ENCODE measurements at places on chromosomes 2 and 18. TPM values are rescaled to one million over a fixed set of nuclear protein-coding genes. Genes with fewer than 3 reads are reported as not detected.
A peak's percentile ranks its signal among the peaks of the same experiment; 100 is the strongest.

- ATAC-seq = no peak
Observed at GRCh38 chr2:23007631-23008235, 377.2 kb upstream of the KLHL29 start.

The PPP1R1C gene
- total RNA-seq = not detected

The TRABD2A gene
- 0.65 TPM for total RNA-seq

The RPE gene
- 28.4 TPM for total RNA-seq

DNA sequence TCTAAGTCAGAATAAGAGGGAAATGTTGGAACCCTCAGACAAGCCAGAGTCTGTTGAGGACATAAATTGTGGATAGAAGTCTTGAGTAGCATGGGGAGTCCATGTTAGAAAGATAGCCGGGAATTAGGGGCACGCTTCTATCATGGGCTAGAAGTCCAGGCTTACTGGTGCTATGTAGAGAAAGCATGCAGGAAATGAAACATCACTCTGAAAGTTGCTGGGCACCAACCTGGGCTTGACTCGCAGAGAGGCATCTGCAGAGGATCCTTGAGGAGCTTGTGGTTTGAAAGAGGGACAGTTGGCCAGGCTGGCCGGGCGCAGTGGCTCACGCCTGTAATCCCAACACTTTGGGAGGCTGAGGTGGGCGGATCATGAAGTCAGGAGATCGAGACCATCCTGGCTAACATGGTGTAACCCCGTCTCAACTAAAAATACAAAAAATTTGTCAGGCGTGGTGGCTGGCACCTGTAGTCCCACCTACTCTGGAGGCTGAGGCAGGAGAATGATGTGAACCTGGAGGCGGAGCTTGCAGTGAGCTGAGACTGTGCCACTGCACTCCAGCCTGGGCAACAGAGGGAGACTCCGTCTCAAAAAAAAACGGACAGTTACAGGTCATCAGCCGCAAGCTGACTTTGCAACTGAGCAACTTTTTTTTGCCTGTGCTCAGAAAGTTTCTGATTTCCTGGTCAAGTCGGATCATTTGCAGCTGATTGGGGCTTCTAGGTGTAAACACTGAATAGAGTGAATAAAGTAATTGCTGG is 24.9 kb downstream of the CERS6 start:
- no peak for ATAC-seq

DNA sequence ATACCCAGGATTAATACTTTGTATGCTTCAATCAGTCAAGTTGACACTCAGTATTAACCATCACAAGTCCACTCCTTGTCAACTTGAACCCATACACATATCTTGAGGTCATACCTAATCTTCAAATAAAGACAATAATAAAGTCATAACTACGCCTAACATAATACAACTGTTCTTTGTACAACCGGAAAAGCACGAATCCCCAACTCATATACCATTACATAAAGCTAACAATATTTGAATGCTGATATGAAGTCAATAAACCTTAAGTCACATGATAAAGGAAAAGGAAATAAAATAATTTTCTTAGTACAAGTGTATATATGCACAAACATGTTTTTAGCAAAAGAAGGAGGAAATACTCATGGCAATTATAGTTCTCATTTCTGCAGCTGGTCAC is 770.6 kb upstream of the GYPC start:
- ATAC-seq = no peak

The RAB17 gene
- total RNA-seq = 0.14 TPM

The CXCR1 gene
- 0.85 TPM for total RNA-seq

GRCh38 chr2:103879101-103879500 is 974.8 kb upstream of the POU3F3 start:
- ATAC-seq = no peak

- ATAC-seq = peak; percentile 87
Observed at GRCh38 chr18:11688972-11689668, at the start of gene GNAL. GNAL (plus strand) TSS chr18:11689264; CDS start chr18:11689564, 300 bp downstream.

- ATAC-seq = peak; percentile 72
Observed at GRCh38 chr18:657311-658000, at the start of gene TYMS. TYMS (plus strand) TSS chr18:657653; CDS start chr18:657743, 90 bp downstream.

GRCh38 chr2:263774-264492 is at the start of gene SH3YL1:
SH3YL1 (minus strand) TSS chr2:264032; CDS start chr2:263984, 48 bp downstream.
- peak; percentile 56 for ATAC-seq

The AFF3 gene
- 26.2 TPM for total RNA-seq

DNA sequence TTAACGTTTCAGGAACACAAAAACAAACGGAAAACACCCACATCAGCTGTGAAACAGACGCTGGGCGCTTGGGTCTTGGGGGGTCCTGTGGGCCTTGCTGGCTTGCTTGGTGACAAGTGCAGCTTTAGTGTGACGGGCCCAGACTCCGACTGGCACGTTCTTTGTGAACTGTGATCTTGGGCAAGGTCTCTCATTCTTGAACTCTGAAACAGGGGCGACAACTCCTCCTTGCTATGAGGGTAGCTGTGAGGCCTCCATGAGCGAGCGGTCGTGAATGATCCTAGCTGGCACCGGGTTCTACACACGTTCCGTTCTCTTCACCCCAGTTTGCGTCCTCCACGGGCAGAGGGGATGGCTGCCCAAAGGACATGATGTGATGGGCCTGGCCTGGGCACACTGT is 8.7 kb upstream of the COLEC11 start:
- ATAC-seq = no peak

GRCh38 chr18:58338961-58339592 is 289.8 kb downstream of the ALPK2 start:
- peak; percentile 37 for ATAC-seq

The CGREF1 gene
- total RNA-seq = 10.8 TPM

GRCh38 chr2:110657724-110658305 is 20.0 kb downstream of the BUB1 start:
- ATAC-seq = no peak

The PIAS2 gene
- 38.8 TPM for total RNA-seq

DNA sequence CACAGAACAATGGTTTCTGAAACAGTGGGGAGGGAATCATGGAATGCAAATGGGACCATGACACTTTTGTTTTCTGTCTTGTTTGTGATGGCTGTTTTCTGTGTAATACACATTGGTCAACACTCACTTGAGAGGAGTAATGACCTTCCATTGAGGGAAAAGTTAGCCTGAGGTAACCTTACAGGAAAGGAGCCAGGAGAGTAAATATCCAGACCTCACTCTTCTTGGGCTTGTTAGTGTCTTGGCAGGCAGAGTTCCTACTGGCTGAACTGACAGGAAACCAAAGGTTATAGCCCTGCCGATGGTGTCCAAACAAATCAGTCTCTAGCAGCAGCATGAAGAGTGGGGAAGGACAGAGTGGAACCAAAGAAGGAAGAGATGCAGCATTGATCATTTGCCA is 17.2 kb upstream of the RPRM start:
- no peak for ATAC-seq

GRCh38 chr2:61529944-61530735 is 8.0 kb downstream of the XPO1 start:
- no peak for ATAC-seq

The PPP4R1 gene
- 51.6 TPM for total RNA-seq

GRCh38 chr2:234514873-234515638 is 18.2 kb upstream of the ARL4C start:
- ATAC-seq = no peak

DNA sequence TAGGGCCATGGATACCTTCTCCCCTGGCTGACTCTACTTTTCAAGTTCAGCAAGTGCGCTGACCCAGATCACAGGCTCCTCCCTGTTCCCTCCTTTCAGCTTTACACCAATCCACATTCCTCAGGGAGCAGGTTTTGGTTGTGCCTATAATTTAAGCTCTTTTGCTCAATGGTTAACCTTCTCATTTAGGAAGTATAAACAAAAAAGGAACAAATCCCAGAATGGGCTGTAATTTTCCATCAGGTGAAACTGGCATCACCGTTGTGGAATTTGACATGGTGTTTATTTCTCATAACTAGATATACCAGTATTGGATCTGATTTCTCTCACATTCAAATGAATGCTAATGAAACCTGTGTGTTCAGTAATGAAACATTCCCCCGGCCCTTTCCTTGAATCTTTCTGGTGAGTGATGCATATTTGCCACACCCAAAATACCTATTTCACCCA is 13.6 kb downstream of the STRN start:
- no peak for ATAC-seq

DNA sequence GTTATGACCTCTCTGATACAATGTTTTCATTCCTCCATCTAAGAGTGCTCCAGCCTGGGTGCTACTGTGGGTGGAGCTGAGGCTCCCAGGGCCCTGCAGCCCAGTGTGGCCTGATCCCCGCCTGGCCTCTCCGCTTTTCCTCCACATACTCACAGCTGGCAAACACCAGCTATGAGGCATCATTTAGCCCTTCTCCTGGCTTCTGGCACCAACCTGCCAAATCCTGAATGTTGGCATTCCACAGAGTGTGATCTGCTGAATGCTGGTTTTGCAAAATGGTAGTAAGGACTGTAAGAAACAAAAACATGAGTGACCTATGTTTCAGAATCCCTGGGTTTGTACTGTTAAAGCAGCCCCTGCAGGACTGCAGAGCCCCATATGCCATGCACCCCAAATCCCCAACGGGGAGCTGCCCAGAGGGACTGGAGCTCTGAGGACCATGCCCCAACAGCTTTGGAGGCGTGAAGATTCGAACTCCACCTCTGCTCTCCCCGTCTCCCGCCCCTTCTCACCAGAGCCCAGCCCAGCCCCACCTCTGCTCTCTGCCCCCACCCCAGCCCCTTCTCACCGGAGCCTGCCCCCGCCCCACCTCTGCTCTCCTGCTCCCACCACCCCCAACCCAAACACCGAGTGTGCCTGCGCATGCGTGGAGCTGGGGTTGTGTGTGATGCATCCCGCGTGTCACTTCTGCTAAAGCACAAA is 4.2 kb downstream of the SLC66A2 start:
- no peak for ATAC-seq

GRCh38 chr2:88131999-88132368 is 4.1 kb upstream of the FABP1 start:
- ATAC-seq = no peak

GRCh38 chr2:11808016-11808400 is 61.6 kb downstream of the LPIN1 start:
- no peak for ATAC-seq

The LYPD6B gene
- total RNA-seq = not detected

- no peak for ATAC-seq
Observed at GRCh38 chr2:120005834-120006521, 6.9 kb upstream of the EPB41L5 start.

DNA sequence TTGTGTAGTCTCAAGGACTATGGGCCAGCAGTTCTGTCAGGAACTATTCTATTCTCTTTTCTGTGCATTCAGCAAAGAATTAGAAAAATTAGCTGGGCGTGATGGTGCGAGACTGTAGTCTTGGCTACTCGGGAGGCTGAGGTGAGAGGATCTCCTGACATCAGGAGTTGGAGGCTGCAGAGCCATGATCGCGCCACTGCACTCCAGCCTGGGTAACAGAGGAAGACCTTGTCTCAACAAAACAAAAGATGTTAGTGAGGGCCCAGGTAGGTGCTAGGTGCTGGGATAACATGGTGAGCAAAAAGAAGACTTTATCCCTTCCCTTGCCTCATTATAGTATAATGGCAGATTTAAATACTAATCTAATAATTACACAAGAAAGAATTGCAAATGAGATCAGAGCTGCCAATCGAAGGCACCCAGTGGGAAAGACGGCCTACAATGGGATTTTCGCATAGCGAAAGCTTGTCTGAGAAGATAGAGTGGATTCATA is 447 bp upstream of the MRPL19 start:
- ATAC-seq = no peak

The ERCC3 gene
- total RNA-seq = 35.3 TPM

GRCh38 chr2:231961349-231962166 is at the start of gene DIS3L2:
DIS3L2 (plus strand) TSS chr2:231961713; CDS start chr2:232014928, 53,215 bp downstream.
- peak; percentile 96 for ATAC-seq

- ATAC-seq = no peak
Observed at GRCh38 chr18:47903809-47904208, 26.6 kb downstream of the SMAD2 start.

GRCh38 chr2:181995289-181995688 is 9.6 kb downstream of the PPP1R1C start:
- peak; percentile 98 for ATAC-seq

DNA sequence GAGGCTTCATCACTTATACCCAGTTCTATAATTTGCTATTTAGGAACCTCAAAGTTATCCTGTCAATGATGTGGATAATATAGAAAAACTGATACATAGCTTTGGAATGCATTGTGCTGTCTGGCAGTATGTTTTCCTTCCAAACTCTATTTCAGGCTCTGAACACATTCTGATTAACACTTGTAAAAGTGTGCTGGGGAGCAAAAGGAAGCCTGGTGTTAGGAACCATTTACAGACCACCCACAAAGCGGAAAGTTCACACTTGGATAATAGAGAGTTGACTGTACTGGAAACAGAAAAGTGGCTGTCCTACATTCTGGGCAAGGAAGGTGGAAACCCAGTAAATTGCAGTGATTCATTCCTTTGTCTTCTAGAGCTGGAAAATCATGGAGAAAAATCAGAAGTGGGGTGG is 114.5 kb upstream of the ZFP36L2 start:
- ATAC-seq = peak; percentile 14

- ATAC-seq = no peak
Observed at GRCh38 chr18:79352432-79352831, 43.3 kb upstream of the NFATC1 start.

The MYO3B gene
- total RNA-seq = 0.30 TPM

The CD8B gene
- not detected for total RNA-seq

GRCh38 chr2:75647771-75648170 is 1.2 kb downstream of the MRPL19 start:
- no peak for ATAC-seq

Measured in motor neuron (in vitro differentiated cells).